ENCODE measurements at places on chromosomes 5 and 9.

GRCh38 chr9:37405350-37405749, 17.1 kb upstream of the GRHPR start:
- no peak for DNase-seq

DNA sequence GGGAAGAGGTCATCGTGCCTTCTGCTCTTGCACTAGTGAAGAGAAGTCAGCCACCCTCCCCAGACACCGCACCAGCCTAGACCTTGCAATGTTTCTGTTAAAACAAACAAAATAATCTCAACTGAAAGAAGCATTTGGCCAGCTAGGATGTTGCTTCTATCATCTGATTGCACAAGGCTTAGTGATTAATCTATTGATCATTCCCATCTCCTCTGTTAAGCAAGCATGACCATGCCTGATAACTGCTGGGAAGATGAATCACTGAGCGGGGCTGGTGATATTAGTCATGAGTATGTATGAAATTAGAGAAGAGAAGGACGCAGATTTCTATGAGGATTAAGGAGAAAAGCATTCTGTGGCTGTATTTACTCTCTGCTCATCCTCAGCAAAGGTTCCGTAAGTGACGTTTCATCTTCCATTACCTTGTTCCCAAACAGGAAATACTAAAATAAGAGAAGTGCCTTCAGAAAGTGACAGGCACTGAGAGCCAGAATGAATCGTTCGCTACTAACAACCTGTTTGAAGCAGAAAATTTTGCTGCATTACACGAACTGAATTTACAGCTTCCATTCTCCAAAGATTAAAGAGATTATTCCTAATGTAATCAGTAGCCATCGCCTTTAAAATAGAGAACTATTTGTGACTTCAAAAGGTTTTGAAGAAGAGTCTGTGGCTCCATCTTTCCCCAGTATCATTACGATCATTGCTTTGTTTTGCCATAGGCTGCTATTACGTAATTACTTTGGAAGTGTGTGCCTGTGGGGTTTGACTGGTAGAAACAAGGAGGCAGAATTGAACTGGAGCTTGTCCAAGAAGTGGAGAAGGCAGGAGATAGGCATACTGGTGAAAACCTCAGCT, 219.1 kb downstream of the MED10 start:
- no peak for DNase-seq

GRCh38 chr5:115683081-115683480, 57.2 kb upstream of the TMED7 start:
- DNase-seq, result no peak

- DNase-seq, result no peak
Observed at GRCh38 chr5:82422751-82423181, 144.6 kb upstream of the RPS23 start.

DNA sequence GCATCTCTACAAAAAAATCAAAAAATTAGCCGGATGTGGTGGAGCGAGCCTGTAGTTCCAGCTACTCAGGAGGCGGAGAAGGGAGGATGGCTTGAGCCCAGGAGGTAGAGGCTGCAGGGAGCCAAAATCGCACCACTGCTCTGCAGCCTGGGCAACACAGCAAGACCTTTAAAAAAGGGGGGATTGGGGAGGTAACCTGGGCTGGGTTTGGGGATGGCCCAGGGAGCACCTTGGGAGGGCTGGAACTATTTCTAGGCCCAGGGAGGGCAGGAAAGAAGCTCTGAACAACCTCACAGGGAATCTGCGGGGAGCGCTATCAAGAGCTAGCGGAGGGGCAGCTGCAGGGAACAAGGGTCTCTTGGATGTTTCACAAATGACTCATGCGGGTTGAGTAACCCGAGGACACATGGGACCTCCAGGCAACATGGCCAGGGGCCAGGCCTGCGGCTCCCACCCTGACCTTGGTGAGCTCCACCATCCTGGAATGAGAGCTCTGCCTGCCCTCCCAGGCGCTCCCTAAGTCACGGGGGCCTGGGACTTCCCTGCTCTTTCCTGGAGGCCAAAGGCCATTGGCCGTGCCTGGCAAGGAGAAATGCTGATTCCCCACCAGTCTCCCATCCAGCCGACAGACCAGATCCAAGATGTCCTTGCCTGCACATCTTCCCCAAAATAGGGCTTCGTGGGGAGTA, 23.4 kb downstream of the SARDH start:
- no peak for DNase-seq

GRCh38 chr9:135905380-135906258, 1.7 kb downstream of the CAMSAP1 start:
- no peak for DNase-seq

DNA sequence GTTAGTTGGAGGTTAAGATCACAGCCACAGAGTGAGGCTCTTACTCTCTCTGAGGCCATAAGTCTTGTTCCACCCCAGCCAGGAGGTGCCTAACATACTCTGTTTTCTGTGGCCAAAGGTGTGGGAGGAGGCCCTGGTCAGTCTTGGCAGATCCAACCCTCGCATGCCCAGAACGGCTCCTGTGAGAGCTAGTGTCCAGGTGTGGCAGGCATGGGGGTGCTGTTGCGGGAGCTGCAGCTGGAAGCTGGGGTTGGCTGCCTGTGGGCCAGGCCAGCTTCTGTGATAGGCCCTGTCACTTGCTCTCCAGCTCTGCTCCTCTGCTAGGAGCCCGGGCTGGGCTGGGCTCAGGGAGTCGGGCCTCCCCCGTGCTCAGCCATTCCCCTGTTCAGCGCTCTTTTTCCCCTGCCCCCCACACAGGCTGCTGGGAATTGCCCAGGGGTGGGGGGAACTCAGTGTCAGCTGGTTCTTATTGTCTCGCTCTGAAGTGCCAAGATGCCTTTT, 31.6 kb downstream of the IER5L start:
- DNase-seq, result no peak

- DNase-seq, result no peak
Observed at GRCh38 chr5:96503501-96504236, 70.6 kb upstream of the PCSK1 start.

GRCh38 chr5:107570805-107571531, 99.8 kb downstream of the EFNA5 start:
- DNase-seq, result no peak

DNA sequence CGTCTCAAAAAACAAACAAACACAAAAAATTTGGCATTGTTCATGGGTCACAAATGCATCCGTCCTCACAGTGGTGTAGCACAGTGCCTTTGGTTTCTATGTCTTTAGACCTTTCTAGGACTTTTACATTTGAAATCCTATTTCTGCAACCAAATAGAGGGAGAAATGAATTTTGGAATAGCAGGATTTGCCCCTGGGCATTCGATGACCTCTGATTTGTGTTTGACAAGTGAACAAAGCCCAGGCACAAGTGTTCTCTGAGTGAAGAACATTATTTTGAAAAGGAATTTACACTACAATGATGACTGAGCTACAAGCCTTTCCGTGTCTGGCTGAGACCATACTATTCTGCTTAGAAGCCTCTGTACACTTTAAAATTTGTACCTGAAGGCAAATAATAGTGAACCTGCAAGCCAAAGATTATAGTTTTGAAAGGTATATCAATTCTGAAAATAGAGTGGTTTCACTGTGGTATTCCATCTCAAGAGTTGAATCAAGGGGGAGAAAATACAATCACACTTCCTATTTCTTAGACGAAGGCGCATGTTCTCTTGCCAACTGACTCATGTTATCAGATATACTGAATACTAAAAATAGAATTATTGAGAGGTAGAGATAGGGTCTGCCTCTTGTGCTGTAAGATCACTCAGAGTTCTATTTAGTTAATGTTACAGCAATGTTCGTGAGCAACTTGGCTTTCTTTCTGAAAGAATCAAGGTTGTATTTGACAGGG, 297.6 kb downstream of the KDM4C start:
- no peak for DNase-seq

- DNase-seq, result no peak
Observed at GRCh38 chr9:3730511-3730922, 204.7 kb upstream of the RFX3 start.

DNA sequence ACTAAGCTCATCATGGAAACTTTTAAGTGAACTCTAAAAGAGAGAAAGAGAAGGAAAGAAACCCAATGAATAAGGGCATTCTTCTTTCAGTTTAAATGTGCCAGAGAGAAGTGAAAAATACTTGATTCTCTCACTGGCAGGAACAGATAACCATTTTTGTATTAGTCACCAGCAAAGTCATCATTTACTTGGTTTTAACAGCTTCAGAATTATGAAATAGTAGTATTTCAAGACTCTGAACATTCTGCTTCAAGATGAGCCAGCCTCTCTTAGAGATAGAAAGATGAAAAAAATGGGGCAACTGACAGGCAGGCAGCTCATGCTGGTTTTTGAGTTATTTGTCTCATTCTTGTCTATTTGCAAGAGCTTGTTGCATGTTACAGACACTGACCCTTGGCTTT, 103.5 kb downstream of the GCNT1 start:
- no peak for DNase-seq

DNA sequence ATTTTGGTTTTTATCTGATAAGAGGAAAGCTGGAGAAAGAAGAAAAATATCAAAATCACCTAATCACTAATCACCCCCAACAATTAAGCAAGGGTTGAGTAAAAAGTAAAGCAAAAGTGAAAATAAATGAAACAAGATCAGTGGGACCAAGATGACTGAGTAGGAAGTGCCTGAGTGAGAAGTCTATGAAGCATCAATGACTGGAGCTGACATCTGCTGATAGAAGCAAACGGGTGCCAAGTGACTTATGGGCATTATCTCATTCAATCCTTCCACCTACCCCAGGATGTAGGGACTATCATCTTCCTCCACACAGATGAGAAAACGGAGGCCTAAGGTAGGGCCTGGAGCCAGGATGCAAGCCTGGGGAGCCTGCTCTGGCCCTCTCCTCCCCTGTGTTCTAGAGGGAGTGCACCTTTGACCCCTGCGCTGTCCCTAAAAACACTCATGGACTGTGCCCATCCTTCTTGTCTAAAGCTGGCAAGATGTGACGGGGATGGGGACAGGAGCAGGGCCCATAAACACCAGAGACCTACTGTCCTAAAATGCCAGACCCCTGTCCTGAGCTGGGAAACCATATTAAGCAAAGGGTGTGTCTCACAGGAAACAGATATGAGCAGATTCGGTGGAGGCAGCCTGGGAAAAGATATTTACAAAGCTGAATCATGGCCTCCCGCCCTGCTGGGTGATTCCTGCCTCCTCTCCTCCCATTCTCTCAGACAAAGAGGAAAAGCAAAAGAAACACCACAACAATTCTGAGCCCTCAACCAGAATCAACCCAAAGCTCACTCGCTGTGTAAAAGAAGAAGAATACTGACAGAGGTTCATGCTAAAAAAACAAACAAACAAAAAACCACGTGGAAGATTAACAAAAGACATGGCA, 116.0 kb downstream of the AUH start:
- no peak for DNase-seq

DNA sequence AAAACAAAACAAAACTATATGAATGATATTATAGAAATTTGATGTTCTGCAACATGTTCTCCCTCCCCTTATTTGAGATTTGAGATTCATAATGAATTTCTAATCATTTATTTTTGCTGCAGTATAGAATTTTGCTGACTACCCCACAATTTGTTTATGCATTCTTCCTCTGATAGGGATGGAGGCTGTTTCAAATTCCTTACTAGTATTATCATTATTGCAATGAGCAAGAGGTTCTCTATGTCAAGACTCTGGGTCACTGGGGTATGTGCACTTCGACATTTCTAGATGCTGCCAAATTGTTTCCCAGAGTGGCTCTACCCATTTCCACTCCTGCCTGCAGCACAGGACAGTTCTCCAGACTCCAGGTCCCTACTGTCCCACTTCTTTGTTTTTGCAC, 54.9 kb upstream of the DAB2IP start:
- DNase-seq, result no peak

DNA sequence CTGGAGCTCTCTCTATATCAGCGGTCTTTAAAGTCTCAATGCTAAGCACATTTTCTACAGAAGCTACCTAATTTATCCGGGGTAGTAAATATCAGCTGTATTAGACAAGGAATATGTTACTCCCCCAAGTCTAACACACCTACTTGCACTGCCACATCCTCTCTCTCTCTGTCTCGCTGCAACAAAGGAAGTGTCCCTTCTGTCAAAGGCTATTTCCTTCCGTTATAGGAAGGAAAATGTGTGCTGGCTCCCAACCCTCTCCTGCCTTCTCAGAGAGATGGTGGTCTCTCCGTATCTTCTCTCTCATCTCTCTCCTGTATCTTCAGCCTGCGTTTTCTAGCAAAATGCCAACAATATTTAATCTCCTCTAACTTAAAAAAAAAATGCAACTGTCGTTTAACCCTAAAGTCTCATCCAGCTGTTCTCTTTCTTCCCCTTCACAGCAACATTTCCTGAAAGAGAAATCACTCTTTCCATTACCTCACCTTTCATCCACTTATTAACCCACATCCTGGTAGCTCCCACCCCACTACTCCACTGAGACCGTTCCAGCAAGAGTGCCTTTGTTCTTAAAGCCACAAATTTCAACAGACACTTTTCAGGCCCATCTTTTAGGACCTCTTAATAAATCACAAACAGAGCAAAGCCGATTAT, 2.3 kb downstream of the TTF1 start:
- no peak for DNase-seq

- DNase-seq, result no peak
Observed at GRCh38 chr5:95149387-95149786, 135.5 kb downstream of the MCTP1 start.

DNA sequence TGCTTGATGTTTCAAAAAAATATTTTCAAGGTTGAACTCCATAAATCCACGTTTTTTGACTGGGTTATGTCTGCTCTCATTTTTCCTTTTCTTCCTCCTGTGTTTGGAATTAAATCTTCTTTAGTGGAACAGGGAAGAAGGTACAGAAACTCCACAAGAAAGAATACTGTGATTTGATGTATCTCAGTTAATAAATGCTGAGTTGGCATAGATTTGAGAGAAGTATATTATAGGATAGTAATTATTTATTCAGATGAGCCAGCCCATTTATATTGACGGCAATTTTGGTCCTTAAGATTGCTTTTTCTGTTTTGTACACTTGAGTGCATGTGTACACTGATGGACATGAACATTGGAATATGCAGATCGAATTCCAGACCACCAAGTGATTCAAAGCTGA, 481.4 kb downstream of the PSAT1 start:
- no peak for DNase-seq

GRCh38 chr5:77280036-77280435, 69.6 kb downstream of the PDE8B start:
- no peak for DNase-seq

DNA sequence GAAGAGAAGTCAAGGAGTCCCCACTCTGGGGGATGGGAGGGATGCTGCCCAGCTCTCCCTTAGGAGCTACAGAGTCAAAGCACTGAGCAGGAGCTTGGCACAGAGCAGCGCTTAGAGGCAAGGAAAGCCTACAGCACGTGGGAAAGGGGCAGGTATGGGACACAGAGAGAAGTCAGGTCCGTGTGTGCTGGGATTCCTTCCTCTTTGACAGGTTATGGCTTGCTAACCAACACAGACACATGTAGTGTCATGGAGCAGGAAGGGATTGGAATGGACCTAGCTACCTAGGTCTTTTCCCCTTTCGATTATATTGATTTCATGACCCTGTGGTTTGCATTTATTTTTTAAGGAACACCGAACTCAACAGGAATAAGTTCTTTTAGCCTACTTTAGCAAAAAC, 208.5 kb upstream of the TUT7 start:
- DNase-seq, result no peak

GRCh38 chr5:20497356-20497755, 509.4 kb upstream of the CDH18 start:
- no peak for DNase-seq
